ENCODE measurements at places on chromosomes 13 and 19.

DNA sequence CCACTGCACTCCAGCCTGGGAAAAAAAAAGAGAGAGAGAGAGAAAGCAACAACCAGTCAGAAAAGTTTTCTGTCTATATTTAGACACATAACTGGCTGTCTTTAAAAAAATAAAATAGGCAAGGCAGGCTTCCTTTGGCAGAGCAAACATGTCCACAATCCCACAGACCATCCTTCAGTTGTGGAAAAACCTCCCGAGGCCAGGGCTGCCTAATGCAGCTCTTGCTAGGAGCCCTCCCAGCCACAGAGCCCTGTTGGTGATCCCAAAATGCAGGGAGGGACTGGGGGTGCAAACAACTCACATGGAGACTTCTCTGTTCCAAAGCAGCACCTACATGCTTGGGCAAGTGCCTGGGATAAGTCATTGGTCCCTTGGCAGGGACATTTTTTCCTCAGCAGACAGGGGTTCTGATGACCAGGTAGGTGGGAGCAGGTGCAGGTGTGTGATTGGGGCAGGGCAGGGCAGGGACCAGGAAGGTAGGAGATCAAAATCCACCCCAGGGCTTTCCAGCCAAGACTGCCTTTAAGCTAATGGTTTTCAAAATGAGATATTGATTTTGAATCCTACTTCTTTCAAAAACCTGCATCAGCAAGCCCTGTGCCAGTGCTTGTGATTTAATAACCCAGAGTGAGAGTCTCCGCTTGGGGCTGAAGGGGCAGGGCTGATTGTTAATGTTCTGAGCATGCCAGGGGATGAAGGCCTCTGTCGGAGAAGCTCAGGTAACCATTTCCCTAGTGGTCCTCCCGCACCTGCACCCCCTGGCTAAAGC is 178.5 kb downstream of the USP12 start:
- DNase-seq: no peak

- DNase-seq: no peak
These were observed 12.9 kb upstream of the PCCA start for GRCh38 chr13:100075700-100076587.

GRCh38 chr19:29851769-29852521 is 40.2 kb downstream of the CCNE1 start:
- DNase-seq: no peak

DNA sequence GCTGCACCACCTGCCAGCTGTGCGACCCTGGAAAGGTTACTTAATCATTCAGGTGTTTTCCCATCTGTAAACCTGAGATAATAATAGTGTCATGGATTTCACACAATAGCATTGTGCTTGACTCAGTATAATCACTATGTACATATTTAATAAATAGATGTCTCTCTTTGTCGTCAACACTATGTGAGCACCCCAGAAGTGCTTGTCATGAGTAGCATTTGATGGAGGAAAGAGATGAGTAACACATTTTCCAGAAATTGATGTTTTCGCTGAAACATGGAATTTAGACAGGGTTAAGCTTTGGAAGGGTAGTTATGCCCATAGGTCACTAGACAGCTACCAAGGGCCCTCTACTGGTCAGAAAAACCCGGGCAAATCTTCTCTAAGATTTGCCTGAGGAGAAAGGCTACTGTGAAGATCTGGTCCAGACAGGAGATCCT is 9.5 kb upstream of the MBNL2 start:
- DNase-seq: peak; percentile 47

GRCh38 chr19:31498781-31499180 is 149.5 kb upstream of the TSHZ3 start:
- no peak for DNase-seq

- DNase-seq: peak; percentile 32
These were observed 20.7 kb downstream of the GARRE1 start for GRCh38 chr19:34274827-34275625.

DNA sequence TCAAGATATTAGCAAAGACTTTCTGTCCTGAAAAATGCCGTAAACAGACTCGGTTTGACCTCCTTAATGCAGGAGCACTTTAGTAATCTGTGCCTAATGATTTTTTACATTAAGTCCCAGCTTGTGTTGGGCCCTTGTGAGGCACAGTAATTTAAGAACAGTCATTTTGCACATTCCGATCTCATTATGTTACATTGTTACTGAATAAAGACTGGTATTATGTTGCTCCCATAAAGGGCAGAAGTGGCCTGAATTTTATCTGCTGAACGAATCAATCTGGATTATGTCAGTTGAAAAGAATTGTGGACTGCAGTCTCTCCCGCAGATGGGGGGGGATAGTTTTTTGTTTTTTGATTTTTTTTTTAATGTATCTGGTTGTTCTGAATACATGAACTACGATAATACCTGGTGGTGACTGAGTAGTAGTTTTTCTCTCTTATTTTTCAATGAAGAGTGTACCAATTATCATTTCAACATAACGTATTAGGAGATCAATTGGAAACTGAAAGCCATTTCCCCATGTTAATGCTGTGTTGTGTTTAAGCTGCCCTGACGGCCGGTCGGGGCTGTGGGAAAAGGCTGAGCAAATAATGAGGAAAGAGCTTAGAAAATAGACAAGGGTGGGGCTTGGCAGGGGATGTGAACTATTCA is 290.2 kb downstream of the ZNF536 start:
- DNase-seq: no peak

- DNase-seq: no peak
These were observed 7.4 kb downstream of the MPND start for GRCh38 chr19:4350726-4351125.

DNA sequence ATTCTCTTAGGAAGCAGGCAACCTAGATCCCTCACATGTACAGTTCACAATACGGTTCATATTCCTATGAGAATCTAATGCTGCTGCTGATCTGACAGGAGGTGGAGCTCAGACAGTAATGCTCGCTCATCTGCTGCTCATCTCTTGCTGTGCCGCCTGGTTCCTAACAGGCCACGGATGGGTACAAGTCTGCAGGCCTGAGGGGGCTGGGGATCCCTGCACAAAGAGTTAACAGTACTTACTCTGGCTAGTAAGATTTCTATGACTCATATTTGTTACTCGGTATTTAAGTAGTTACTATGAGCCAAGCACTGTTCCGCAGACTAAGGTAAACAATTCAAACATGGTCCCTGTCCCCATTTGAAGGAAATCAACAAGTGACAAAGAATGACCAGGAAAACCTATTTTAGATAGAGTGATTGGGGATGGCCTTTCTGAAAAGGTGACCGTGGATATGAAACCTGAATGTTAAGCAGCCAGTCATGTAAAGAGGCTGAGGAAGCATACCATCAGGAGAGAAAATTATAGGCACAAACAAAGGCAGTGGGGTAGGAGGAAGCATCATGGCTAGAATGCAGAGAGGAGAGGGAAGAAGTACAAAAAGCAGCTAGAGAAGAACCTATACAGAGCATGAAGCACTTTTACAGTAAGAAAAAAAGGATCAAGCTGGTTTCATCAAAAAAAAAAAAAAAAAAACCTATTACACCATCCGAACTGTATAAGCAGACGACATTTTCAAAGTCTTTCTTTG is 20.6 kb upstream of the WBP4 start:
- no peak for DNase-seq

- peak; percentile 62 for DNase-seq
These were observed 28.2 kb downstream of the VSTM1 start for GRCh38 chr19:54035215-54036178.

- DNase-seq: no peak
These were observed 114.8 kb downstream of the KATNAL1 start for GRCh38 chr13:30192320-30193093.

All from fibroblast of the conjunctiva (primary cell).